ENCODE measurements at places on chromosomes 4 and X.
A peak's percentile ranks its signal among the peaks of the same experiment; 100 is the strongest.

DNA sequence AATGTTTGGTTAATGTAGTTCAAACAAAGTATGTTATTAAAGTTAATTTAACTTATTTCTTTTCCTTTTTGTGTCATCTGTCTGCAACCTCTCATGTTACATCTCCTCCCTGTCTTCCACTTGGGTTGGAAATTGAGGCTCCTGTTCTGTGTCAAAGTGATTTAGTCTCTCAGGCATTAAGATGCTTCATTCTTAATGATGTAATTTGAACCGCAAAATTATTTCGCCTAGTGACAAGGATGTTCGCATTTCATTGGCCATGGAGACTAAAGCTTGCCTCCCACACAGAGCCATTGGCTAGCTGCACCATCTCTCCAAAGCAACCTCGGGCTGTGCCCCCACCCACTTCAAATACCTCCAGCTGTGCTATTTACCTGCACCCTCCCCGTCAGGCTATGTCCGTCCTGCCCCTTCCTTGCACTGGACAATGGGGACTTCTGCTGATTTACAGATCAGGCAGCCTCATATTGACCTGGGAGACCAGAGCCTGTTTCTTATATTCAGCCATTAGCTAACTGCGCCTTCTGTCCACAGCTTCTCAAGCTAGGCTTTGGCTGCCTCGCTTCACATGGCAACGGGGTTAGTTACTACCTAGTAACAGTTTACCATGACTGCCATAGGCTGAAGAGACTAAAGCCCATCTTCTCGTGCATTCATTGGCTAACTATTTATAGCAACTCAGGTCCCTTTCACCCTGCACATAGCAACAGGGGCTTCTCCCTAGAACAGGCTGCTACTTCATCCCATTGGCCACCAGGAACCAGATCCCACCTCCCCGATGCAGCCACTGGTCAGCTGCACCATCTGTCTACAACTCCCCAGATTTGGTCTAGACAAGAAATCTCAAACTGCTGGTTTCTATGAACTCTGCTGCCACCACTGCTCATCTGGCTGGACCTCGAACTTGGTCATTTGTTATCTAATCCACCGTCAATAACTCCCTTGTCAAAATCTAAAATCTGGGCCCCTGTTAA, 8.6 kb upstream of the ZNF157 start:
- peak; percentile 92 for DNase-seq

GRCh38 chr4:101345596-101346350, 1.6 kb downstream of the PPP3CA start:
- DNase-seq = peak; percentile 87

DNA sequence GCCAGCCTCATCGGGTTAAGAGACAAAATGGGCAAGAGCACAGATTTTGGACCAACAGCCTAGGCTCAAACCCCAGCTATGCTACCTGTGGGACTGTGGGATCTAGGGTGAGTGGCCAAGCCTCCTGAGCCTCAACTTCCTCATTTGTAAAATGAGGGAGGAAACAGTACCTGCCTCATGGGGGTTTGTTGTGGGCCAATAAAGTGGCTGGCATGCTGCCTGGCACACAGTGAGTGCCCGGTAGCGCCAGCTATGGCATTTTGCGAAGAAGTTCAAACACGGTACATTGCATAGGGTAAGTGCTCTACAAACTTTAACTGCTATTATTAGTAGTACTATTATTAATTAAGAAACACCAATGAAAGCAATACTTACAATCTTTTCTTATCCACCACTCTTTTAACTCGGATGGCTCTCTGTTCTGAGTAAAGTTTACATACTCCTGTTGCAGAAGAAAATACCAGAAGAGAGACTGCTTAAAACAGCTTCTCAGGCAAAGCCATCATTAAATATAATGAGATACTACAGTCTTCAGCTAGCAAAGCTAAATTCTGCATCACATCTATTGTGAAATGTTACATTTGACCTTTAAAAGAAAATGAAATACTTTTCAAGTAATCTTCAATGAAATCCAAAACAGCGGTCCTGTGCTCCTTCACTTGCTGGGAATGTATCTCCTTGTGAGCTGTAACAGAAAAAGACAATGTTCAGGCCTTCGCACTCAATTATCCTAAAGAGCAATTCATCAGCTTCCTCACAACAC, 70.1 kb downstream of the NSG1 start:
- no peak for DNase-seq

GRCh38 chrX:19886883-19887531, 393 bp downstream of the SH3KBP1 start:
- DNase-seq = peak; percentile 27

- DNase-seq = no peak
Measured at GRCh38 chr4:90174621-90175023, 47.4 kb downstream of the CCSER1 start.

DNA sequence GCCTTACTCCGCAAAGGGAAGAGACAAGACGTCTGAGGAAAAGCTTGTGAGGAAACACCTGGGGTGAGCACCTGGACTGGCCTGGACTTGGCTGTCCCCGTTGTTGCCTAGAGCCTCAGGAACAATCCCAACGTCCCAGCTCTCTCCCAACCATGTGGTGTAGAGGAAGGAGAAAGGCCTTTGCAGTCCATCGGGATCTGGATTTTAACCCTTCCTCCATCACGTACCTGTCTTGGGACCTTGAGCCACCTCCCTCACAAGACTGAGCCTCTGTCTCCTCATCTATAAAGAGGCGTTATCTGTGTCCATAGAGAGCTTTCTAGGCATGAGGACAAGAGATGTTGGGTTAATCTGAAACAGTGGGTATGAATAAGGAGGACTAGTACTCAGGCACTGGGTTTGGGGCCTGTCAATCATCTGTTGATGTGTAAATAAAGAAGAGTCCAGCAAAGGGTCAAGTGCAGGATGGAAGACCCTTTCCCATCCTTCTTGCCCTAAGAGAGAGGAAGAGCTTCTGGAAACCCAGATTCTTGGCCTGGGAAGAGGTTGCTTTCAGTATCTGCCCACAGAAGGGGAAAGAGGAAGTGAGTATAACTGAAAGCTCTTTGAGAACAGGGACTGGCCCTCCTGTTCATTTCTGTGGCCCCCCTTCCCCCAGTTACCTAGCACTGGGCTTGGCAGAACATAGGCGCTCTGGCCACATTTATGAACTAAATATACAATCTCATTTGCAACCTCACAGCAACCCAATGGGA, 137.1 kb downstream of the PJA1 start:
- DNase-seq = no peak
